MV-4-11 (cell line): ENCODE measurements at places on chromosomes 1 and 21.
A peak's percentile ranks its signal among the peaks of the same experiment; 100 is the strongest.

GRCh38 chr1:180842491-180843275, 70.0 kb upstream of the KIAA1614 start:
- DNase-seq: no peak

DNA sequence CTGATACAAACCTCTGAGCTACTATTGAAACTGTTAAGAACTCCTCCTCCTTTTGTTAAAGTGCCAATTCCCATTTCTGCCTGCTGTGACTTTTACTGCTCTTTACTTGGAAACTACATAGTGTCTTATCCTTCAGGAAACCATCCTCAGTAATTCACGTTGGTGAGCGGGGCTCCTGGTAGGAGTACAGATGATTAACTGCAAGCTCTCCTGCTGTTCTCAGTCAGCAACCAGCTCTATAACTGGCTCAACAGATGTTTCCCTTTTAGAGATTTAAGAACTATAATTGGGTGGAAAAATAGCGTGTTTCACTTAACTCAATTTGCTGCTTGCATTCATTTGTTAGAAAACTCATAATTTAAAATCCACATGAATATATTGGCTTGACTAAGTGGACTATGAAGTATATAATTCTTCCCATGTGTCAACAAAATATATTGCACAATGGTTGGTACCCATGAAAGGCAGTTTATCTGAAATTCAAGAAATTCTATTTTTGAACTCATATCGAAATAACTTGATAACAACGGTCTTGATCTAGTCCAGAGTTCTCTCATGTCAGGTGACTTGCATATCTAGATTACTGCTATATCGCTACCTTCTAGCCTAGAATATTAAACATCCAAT, 574.0 kb downstream of the KCNT2 start:
- DNase-seq: no peak

DNA sequence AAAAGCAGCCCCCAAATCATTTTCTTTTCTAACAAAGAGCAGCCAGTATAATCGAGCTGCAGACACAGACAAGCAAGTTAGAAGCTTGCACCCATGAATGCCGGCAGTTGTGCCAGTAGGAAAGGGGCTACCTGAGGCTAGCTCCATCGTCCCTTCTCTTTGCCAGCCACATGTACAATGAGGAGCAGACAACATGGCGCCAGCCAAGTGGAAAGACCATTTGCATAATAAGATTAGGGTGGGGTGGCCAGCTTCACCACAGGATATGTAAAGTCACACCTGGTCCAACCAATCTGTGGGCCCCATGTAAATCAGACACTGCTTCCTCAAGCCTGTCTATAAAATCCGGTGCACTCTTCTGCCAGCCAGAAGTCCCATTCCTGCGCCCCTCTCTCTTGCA, 103.7 kb downstream of the CCDC185 start:
- no peak for DNase-seq

GRCh38 chr1:30087465-30087864, 635.9 kb downstream of the MATN1 start:
- DNase-seq: peak; percentile 16

DNA sequence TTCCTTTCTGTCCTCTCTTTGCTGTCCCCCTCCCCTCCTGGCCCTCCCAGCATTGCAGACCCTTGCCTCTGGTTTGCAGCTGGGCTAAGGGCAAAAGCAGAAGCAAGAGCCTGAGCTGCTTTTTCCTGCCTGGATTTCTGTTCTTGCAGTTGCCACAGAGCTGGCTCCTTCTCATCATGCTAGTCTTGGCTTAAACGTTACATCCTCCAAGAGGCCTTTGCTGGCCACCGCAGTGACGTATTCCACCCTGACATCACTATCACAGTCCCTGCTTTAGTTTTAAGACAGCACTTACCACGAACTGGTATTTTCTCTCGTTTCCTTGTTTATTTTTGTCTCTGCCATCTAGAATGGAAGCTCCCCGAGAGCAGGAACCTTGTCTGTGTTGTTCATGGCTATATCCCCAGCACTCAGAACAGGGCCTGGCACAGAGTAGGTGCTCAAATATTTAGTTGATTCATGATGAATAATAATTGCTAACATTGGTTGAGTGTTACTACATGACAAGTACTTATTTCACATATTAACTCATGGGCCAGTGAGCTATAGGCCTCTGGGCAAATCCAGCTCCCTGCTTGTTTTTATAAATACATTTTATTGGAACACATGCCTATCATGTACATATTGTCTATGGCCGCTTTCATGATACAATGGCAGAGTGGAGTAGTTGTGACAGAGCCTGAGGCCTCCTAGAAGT, 13.2 kb upstream of the CSF1 start:
- peak; percentile 92 for DNase-seq

GRCh38 chr1:85313888-85314696, 37.7 kb upstream of the BCL10 start:
- no peak for DNase-seq

DNA sequence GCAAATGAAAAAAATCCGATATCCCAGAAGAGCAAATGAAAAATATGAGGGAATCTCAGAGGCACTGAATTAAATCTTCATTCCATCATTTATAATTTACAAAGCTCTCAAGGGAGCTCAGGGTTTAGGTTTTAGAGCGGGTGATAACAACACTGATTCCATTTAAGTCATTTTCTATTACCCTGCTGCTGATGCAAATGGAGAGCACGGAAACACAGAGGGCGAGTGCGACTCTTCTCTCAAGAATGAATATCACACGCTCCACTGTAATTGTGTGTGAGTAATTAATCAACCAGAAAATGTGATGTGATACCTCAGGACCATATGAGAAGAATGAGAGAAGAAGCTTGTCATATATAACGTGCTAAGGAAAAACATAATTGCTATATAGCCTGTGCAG, 22.7 kb downstream of the CHML start:
- no peak for DNase-seq

DNA sequence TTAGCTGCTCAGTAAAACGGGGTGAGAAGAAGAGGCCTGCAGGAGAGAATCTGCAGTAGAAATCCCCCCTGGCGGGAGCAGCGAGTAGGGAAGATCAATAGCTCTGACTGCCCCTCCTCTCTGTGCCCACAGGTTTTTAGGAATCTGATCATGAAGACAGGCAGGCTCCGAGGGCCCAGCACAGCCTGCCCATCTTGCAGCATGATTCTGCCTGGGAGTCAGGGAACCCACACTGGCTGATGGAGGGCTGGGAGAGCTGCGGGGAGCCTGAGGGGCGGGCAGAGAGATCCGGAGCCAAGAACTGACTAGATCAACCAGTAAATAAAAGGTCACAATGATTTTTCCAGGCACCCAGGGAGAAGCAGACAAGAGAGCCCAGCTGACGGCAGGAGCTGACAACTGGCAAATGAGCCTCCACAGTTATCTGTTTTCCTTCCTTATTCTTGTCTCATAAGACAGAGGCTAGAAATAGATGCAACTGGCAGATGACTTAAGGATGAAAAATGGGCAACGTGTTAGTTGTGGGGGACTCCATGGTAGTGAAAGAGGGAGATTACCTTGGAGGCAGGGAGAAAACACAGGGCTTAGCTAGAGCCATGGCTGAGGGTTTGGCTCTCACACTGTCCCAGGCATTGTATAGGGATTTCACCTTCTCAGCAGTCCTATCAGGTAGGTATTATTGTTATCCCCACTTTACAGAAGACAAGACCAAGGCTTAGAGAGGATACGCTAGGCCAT, 116.2 kb downstream of the PLXNA2 start:
- no peak for DNase-seq

- DNase-seq: no peak
These were observed 43.8 kb downstream of the ACTL8 start for GRCh38 chr1:17798799-17799382.

DNA sequence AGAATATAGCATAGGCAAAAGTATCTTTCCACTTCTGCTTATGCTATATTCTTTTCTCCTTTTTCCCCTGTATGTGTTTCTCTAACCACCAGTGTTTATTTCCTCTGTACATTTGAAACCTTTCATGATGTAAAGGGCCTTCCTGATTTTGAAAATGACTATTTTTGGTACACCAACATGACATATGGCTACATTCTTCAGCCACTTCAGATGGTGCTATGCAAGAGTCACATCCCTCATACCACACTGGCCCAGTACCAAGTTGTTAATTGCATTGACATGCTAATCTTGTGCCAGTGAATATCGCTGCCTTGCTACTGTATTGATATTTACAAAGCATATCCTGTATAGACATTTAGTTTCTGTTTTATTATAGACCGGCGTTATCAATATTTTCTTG, 408.7 kb downstream of the NCAM2 start:
- DNase-seq: peak; percentile 97

- DNase-seq: no peak
These were observed 34.8 kb downstream of the ACOT7 start for GRCh38 chr1:6358757-6359201.

DNA sequence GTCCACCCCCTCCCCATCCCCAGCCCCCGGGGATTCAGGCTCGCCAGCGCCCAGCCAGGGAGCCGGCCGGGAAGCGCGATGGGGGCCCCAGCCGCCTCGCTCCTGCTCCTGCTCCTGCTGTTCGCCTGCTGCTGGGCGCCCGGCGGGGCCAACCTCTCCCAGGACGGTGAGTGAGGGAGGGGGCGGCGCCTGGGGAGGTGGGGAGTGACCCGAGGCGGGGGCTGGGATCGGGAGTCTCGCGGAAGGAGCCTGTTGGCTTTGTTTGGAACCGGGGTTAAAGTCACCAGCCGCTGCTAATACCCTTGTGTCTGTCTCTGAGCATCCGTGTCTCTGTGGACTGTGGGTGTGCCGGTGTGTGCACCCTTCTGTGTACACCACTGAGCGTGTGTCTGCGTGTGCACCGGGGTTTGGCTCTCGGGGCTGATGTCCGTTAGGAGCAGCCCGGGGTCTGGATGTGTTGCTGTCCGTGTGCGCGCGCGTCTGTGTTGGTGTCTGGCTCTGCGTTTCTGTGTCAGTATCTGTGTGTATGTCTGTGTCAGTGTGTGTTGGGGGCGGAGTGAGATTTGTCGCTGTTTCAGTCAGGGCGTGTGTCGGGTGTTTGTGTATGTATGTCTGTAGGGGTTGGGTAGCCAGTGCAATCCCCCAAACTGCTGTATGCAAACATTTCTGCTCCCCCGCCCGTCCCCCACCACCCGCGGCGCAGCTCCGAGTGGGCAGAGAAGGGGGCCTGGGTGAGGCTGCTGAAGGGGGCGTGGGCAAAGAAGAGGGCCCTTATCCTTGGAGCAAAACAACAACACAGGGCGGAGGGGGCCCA, 480 bp downstream of the CADM3 start:
- DNase-seq: no peak

GRCh38 chr1:43552813-43553212, 22.1 kb downstream of the PTPRF start:
- no peak for DNase-seq

DNA sequence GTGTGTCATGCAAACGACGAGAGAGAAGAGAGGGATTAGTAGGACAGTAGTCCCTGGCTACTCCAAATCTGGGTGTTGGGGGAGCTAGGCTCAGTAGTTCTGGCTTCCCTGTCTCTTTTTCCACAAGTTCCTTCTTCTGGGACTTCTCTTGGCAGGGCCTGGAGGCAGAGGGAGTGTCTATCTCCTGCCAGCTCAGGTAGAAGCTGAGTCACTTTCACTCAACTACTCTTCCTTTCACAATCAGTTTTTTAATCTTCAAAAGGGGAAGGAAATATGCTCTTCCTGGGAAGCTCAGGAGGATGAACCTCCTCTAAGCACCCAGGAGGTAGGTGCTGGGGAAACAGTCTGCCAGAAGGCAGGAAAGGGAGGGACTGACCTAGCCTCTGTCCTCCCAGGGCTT, 35.2 kb upstream of the MAGOH start:
- no peak for DNase-seq

- no peak for DNase-seq
These were observed 20.9 kb downstream of the FGGY start for GRCh38 chr1:59317780-59318179.

DNA sequence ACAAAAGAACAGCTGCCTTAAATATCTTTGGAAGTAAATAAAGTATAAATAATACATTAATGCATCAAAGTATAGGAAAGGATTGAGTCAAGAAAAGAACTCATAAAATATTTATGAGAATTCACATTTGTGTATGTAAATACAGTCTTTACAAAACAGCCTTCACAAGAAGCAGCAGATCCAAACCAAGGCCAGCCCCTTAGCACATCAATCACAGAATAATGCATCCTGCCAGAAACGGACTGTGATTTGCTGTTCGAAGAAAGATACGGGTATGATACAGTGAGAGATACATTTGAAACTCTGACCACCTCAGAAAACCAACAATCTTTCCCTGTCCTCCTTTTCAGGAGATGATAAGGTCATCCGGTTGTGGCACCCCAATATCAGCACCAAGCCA, 70.9 kb downstream of the WDR64 start:
- no peak for DNase-seq

DNA sequence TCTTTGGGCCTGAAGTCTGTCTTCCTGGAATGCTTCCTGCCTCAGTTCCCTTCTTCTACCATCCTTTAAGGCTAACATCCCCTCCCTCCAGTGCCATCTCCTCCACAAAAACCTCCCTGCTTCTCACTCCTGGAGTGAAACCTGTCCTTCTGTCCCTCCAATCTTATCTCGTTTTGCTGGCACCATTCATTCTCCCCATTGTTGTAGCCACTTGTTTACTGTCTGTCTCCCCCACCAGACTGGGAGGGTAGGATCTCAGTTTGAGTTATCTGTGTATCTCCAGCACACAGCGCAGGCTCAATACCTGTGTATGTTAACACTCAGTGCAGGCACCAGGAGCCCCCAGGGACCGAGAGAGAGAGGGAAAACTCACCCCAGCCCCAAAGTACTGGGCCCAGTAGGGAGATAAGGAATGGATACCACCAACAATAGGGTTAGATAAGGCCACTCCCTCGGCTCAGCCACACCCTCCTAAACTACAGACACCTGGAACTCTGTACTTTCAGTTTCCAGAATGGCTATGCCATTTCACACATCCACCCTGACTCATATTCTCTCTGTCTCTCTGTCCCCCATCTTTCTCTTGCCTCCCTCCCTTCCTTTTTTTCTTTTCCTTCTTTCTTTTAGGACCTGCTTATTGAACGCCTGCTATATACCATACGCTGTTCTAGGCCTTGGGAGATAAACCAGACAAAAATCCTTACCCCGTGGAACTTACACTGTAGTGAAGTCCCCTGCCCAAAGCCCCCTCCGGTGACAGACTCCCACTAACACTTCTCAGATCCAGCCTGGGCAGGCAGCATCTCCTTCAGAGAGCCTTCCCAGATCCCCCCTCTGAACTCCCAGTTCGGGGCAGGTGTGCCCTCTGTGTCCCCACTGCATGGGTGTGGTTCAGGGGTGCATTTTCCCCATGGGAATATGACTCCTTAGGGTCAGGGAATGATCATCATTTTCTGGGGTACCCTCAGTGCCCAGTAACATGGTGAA, 3.3 kb upstream of the SSBP3 start:
- DNase-seq: peak; percentile 49

DNA sequence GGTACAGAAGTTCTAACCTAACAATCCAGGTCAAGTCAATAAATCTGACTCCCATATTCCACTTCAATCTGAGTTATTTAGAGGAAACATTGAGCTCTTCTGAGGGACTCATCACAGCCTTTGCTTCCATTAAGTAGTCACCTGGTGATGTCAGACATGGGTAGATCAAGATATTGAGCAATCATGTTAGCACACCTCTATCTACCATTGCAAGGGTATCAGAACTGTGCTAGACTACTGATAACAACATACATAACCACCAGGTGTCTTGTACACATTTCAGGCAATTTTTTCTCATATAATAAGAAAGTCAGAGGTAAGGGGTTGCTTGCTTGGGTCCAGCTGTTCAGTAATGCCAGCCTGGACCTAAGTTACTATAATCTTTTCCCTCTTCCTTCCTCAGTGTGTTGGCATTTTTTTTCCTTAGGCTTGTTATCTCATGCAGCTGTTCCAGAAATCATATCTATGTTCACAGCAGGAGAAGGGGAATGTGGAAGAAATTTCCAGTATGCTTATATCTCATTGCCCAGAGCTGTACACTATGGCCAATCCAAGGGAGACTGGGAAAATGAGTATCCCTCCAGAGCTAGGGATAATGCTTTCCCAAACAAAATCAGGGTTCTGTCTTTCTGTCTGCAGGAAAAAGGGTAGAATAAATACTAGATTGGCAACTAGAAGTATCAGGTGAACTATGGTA, 52.3 kb downstream of the GRIK1 start:
- no peak for DNase-seq
